Breast epithelium (tissue), 4 donors: ENCODE measurements at places on chromosomes 16 and 17.

DNA sequence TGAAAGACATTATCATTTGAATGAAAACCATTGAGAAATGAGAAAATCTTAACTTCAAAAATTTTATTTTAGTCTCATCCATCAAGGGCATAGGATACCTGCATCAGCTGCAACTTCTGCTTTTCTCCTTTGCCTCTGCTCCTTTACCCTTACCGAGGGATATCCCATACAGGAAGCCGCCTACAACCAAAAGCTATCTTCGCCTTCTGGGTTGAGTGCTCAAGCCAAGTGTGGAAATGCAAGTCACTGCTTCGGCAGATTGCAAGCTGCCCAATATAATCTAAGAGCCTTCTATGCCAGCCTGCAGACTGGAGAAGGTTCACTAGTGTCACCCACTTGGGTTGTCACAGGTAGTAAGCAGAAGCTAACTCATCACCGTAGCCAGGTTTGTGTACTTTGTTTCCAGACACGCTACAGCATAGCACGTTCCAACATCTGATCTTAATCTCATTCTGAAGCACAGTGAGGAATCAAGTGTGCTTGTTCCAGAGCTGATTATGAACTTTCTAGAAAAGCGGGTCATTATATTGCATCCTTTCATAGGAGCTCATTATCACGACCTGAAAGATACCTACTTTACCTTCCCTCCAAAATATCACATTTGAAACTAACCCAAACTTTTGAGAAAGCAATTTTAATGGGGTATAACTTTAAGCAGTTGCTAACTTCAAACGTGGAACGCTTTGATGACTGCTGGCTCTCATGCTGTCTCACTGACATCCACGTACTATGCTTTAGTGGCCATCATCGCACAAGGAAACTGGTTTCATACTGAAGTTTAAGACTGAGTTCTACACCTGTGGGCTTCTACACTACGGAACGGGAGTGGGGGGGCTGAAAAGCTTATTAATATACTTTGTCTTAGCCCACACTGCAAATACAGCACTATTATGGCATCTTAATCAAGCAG, 8.0 kb upstream of the UNK start:
- H3K27me3 ChIP-seq: no peaks in the 10 kb centered on the region
- H3K4me3 ChIP-seq: peak overlapping the region; percentile 96
- peak overlapping the region; percentile 94 for H3K27ac ChIP-seq
- H3K4me1 ChIP-seq: no peaks in the 10 kb centered on the region

- peak overlapping the region; percentile 54 for H3K27ac ChIP-seq
- H3K4me1 ChIP-seq: peaks cover 14% of the 10 kb centered on the region
- H3K4me3 ChIP-seq: no peak overlapping the region
- DNase-seq: no peak
- H3K36me3 ChIP-seq: no peaks in the 10 kb centered on the region
- H3K27me3 ChIP-seq: no peaks in the 10 kb centered on the region
Observed at GRCh38 chr16:55503726-55504550, 4.9 kb upstream of the LPCAT2 start.

- H3K27me3 ChIP-seq: no peaks in the 10 kb centered on the region
- DNase-seq: no peak
- no peaks in the 10 kb centered on the region for H3K4me1 ChIP-seq
- no peaks in the 10 kb centered on the region for H3K36me3 ChIP-seq
- H3K27ac ChIP-seq: no peak overlapping the region
Observed at GRCh38 chr16:87874639-87875427, 5.5 kb upstream of the SLC7A5 start.

DNA sequence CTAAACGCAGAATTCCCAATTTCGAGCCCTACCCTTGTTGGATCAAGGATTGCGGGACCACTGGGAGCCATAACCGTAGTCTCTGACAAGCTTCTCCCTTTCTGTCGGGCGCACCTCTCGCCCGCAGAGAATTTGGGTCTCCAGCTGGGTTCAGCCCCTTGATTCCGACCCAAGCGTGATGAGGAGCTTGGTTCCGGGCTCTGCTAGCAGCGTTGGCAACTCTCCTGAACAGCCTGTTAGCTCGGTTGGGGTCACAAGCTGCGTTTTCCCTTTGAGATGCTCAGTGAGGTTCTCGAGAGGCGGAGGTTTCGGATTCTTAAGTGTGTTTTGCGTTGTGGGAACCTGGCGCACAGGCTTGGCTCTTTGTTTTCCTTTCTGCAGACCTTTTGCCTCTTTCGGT, 655 bp downstream of the ATXN1L start:
- no peaks in the 10 kb centered on the region for H3K27me3 ChIP-seq
- peaks cover 6% of the 10 kb centered on the region for H3K36me3 ChIP-seq
- H3K4me3 ChIP-seq: peak overlapping the region; percentile 100
- DNase-seq: no peak
- H3K27ac ChIP-seq: peak overlapping the region; percentile 94
- no peaks in the 10 kb centered on the region for H3K4me1 ChIP-seq

GRCh38 chr16:4263504-4264436, 9.1 kb downstream of the TFAP4 start:
- no peak for DNase-seq
- no peak overlapping the region for H3K27ac ChIP-seq
- no peaks in the 10 kb centered on the region for H3K27me3 ChIP-seq
- H3K4me1 ChIP-seq: no peaks in the 10 kb centered on the region

- H3K4me1 ChIP-seq: no peaks in the 10 kb centered on the region
- no peak overlapping the region for H3K27ac ChIP-seq
- no peaks in the 10 kb centered on the region for H3K36me3 ChIP-seq
- no peak for DNase-seq
Observed at GRCh38 chr17:28225271-28225670, 93.7 kb upstream of the TMEM97 start.

- peaks cover 87% of the 10 kb centered on the region for H3K27me3 ChIP-seq
- H3K4me3 ChIP-seq: no peak overlapping the region
- no peaks in the 10 kb centered on the region for H3K4me1 ChIP-seq
- H3K27ac ChIP-seq: no peak overlapping the region
- DNase-seq: no peak
Observed at GRCh38 chr16:88970050-88970449, 7.0 kb downstream of the CBFA2T3 start.

GRCh38 chr17:263773-264172, 82.3 kb upstream of the DOC2B start:
- peak; percentile 13 for DNase-seq
- no peaks in the 10 kb centered on the region for H3K4me1 ChIP-seq
- H3K27me3 ChIP-seq: no peaks in the 10 kb centered on the region
- H3K27ac ChIP-seq: no peak overlapping the region
- no peak overlapping the region for H3K4me3 ChIP-seq

DNA sequence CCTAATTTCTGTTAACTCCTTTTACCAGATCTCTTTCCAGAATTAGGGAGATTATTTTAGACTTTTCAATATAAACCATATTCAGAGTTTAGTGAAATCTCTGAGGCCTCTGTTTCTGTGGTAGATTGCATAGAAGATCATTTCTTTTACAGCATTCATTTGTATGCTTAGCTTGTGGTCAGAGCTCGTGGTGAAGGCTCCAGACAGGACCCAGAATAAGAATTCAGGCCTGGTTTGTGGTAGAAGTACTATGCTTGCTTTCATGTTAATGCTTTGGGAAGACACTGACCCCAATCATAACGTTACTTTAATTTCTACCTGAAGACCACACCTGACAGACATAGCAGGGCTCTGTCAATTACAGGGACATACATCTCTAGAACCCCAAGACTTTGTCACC, 258.1 kb downstream of the FTO start:
- H3K4me3 ChIP-seq: no peak overlapping the region
- no peaks in the 10 kb centered on the region for H3K36me3 ChIP-seq
- H3K27me3 ChIP-seq: no peaks in the 10 kb centered on the region
- H3K27ac ChIP-seq: no peak overlapping the region

DNA sequence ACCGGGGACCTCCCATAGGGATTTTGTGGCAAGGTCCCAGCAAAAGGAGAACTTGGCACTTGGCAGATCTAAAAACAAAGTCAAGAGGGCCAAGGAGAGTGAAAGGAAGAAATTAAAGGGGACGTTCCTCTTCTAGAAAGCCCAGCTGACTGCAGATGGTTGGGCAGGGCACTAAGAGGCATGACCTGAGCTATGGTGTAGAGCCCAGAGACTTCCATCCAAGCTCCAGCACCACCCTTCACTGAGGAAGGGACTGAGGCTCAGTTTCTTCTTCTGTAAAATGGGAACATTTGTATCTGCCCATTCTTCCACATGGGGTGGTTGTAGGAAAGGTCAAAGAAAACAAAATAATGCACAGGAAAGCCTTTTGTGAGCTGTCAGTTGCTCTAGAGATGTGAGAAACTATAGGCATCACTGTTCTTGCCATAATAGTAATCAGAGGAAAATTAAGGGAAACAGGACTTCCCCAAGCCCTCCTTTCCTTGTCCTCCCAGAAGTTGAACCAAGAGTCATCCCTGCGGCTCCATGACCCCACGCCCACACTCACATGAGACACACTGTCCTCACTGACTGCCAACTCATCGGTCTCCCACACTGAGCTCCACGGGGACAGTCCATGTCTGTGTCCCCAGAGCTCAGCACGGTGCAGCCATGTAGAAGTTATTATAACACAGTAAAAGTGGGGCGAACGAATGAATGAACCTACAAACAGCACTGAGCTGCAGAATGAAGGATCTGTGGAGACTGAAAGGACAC, 10.4 kb downstream of the CD300LF start:
- DNase-seq: no peak
- H3K4me1 ChIP-seq: no peaks in the 10 kb centered on the region
- peaks cover 4% of the 10 kb centered on the region for H3K27me3 ChIP-seq
- no peak overlapping the region for H3K27ac ChIP-seq
- H3K4me3 ChIP-seq: no peak overlapping the region

- peaks cover 34% of the 10 kb centered on the region for H3K4me1 ChIP-seq
- no peak for DNase-seq
- H3K4me3 ChIP-seq: peak overlapping the region; percentile 100
- H3K27ac ChIP-seq: peak overlapping the region; percentile 95
- no peaks in the 10 kb centered on the region for H3K27me3 ChIP-seq
Observed at GRCh38 chr17:78379131-78379491, 662 bp downstream of the PGS1 start.

GRCh38 chr17:78131172-78132083, 857 bp downstream of the TMC8 start:
- H3K27me3 ChIP-seq: no peaks in the 10 kb centered on the region
- H3K36me3 ChIP-seq: no peaks in the 10 kb centered on the region
- no peak for DNase-seq
- H3K27ac ChIP-seq: peak overlapping the region; percentile 74
- H3K4me3 ChIP-seq: peak overlapping the region; percentile 22
- H3K4me1 ChIP-seq: peaks cover 5% of the 10 kb centered on the region

DNA sequence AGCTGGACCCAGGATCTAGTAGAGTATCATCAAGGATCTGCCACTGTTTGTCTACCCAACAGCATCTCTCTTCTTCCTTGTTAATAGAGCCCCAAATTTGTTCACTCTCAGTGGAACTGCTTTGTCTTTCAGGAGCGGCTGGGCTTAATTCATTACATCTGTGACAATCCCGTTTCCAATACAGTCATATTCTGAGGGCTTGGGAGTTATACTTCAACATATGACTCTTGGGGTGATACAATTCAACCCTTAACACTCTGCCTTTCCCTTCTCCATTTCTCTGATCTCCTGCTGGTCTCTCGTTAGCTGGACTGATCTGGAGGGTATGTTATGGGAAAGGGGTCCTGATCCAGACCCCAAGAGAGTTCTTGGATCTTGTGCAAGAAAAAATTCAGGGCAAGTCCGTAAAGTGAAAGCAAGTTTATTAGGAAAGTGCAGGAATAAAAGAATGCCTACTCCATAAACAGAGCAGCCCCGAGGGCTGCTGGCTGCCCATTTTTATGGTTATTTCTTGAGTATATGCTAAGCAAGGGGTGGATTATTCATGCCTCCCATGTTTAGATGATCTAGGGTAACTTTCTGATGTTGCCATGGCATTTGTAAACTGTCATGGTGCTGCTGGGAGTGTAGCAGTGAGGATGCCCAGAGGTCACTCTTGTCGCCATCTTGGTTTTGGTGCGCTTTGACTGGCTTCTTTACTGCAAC, 42.4 kb downstream of the IQCK start:
- no peaks in the 10 kb centered on the region for H3K27me3 ChIP-seq
- no peaks in the 10 kb centered on the region for H3K4me1 ChIP-seq
- H3K4me3 ChIP-seq: peak overlapping the region; percentile 21
- H3K36me3 ChIP-seq: no peaks in the 10 kb centered on the region
- no peak for DNase-seq
- H3K27ac ChIP-seq: peak overlapping the region; percentile 41

DNA sequence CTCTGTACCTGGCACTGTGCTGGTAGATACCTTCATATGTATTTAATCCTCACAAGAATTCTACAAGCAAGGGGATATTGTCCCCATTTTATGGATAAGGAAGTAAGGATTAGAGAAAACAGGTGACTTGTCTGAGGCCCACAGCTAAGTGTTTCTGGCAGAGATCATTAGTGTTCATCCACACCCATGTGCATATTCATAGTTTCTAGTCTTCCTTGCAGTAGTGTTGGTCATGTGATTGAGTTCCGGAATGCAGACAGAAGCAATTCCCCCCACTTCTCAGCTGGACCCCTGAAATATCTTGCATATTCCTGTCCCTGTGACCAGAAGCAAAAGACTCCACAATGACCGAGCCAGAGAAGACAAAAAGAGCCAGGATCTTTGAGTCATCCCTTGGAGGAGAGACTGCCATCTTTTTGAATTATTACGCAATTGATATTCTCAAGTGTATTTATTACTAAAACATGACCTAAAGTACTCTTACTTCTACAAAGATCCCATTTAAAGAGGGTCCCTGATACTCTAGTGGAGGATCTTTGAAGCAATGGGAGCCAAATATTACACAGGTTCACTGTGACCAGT, 43.4 kb downstream of the SOX9 start:
- no peak overlapping the region for H3K4me3 ChIP-seq
- no peak for DNase-seq
- H3K27ac ChIP-seq: no peak overlapping the region

GRCh38 chr17:41932816-41933389, 2.5 kb downstream of the ODAD4 start:
- peaks cover 7% of the 10 kb centered on the region for H3K4me1 ChIP-seq
- H3K4me3 ChIP-seq: no peak overlapping the region
- H3K36me3 ChIP-seq: no peaks in the 10 kb centered on the region

DNA sequence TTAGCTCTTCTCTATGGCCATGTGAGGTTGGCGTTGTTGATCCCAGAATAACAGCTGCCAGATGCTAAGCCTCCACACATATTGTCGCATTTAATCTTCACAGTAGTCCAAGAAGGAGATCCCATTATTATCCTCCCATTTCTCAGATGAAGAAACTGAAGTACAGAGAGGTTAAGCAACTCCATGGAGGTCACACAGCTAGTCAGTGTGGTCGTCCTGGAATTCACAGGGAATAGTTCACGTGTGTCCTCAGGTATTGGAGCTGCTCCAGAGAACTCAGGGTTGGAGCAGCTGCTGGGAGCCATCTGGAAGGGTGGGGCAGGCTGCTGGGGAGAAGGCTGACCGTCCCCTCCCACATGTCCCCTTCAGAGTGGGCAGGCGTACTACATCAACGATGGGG, 19.5 kb downstream of the SDR42E2 start:
- no peaks in the 10 kb centered on the region for H3K4me1 ChIP-seq
- H3K4me3 ChIP-seq: no peak overlapping the region
- H3K27me3 ChIP-seq: no peaks in the 10 kb centered on the region
- no peak for DNase-seq
- H3K36me3 ChIP-seq: no peaks in the 10 kb centered on the region
- no peak overlapping the region for H3K27ac ChIP-seq

GRCh38 chr17:56320443-56320842, 167.2 kb downstream of the ANKFN1 start:
- no peak for DNase-seq
- H3K36me3 ChIP-seq: no peaks in the 10 kb centered on the region
- H3K27ac ChIP-seq: no peak overlapping the region
- no peaks in the 10 kb centered on the region for H3K4me1 ChIP-seq
- no peak overlapping the region for H3K4me3 ChIP-seq

- H3K27me3 ChIP-seq: no peaks in the 10 kb centered on the region
- no peaks in the 10 kb centered on the region for H3K4me1 ChIP-seq
- H3K27ac ChIP-seq: no peak overlapping the region
- no peak for DNase-seq
- H3K4me3 ChIP-seq: no peak overlapping the region
- no peaks in the 10 kb centered on the region for H3K36me3 ChIP-seq
Observed at GRCh38 chr16:86894029-86894567, 315.7 kb downstream of the FOXL1 start.
